Stimulated activated CD8-positive, alpha-beta memory T cell treated with anti-CD3 and anti-CD28 coated beads, Interleukin-15, amount 100 ng/mL, for 48 hours (primary cell): ENCODE measurements at places on chromosomes 2 and 18.

DNA sequence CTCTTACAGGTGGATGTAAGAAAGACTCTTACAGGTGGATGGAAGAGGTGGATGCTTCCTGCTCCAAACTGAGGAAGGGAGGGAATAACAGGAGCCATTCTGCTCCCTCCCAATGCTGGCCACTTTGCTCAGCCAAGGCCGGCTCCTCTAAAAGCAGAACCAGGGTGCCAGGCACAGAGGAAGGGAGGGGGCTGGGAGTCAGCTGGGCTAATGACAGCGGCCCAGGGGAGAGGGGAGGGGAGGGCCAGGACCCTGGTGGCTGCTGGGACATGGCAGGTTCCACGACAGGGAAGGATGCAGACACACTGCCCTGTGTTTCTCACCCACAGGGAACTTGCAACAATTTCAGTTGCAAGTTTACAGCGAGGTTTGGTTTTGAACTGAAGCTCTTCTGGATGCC, 173.4 kb downstream of the ANAPC1 start:
- DNase-seq: no peak

DNA sequence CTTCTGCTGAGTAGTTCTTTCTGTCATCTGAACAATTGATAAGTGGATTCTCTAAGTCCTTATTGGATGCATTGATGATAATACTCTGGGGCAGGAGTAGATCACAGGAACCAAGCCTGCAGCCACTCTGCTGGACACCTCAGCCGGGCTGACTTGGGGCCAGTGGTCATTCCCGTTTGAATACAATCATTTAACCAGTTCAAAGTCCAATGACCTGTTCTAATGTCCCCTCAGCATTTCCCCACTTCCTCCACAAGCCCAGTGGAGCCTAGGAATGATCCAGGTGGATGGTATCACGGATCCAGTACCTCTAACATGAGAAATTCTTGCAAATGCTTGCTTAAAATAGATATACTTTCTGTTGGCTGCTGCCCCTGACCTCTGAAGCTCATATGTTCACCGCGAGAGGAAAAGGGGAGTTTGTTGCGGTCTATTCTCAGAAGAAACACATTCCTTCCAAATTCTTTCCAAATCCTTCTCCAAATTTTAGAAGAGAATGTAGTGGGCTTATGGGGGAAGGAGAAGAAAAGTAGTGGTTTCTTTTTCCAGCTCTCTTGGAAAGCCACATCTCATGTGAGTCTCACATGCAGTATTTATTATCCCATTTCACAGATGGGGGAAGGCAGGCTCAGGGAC, 170.9 kb downstream of the INHBB start:
- DNase-seq: no peak

- DNase-seq: no peak
Observed at GRCh38 chr2:207253666-207254345, 88.1 kb upstream of the KLF7 start.

GRCh38 chr2:236910781-236911495, 174.8 kb upstream of the COPS8 start:
- DNase-seq: no peak

- no peak for DNase-seq
Observed at GRCh38 chr18:57995331-57995730, 48.7 kb upstream of the NEDD4L start.

GRCh38 chr2:42425697-42426096, 64.7 kb upstream of the COX7A2L start:
- no peak for DNase-seq

DNA sequence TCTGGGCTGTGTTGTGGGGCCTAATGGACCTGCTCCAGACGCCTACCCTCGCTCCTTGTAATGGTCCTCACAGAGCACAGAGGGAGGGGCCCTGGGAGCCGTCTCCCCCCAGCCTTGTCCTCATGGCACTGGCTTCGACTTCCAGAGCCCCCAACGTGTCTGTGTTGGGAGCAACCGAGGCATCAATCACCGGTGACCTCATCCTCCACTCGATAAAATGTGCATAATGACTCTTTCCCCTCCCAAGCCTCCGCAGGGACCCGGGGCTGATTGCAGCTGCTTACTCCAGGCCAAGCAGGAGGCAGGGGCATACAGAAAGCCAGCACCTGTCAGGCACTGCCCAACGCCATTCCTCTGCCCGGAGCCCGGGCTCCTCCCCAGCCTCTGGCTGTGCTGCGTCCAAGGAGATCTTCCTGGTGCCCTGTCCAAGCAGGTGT, 271.7 kb downstream of the NDUFA10 start:
- no peak for DNase-seq

- no peak for DNase-seq
Observed at GRCh38 chr2:221588306-221588985, 16.3 kb upstream of the EPHA4 start.

DNA sequence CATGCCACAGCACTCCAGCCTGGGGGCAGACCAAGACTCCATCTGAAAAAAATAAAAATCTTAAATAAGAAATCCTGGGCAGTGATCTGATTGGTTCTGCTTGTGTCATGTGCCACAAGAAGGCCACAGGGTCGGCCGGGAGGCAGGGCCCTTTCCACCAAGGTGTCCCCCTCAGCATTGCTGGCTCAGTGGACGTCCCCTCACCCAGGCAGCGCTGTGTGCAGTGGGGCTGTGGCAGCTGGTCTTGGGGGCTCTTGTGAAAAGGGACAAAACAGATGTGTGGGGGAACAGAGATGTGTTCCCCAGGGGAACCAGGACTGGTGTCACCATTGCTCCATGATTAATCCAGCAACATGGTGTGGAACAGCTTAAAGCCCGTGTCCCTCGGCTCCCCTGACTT, 60.5 kb downstream of the HS6ST1 start:
- no peak for DNase-seq

- DNase-seq: peak; percentile 2
Observed at GRCh38 chr18:44507729-44508325, 172.9 kb upstream of the SETBP1 start.

GRCh38 chr18:70489986-70490933, 201.4 kb downstream of the SOCS6 start:
- no peak for DNase-seq

DNA sequence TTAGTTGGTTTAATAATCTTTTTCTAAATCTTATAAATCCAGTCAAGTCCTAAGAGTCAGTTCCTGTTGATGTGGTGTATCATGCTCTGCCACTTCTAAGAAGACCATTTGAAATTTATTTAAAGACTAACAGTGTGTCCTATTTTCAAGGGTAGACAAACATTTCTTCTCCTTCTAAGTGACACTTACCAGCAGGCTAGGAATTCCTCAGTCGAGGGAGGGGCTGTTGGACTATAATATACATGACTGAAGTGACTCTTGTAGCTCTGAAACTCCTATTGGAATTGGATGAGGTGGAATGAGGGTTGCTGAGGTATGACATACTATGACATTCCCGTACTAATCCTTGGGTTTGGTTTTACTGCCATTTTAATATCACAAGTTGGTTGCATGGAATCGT, 30.6 kb downstream of the ITGB6 start:
- no peak for DNase-seq

- no peak for DNase-seq
Observed at GRCh38 chr2:3301001-3301400, 76.6 kb downstream of the EIPR1 start.

GRCh38 chr18:71443706-71444480, 1100.2 kb downstream of the CBLN2 start:
- DNase-seq: no peak

- DNase-seq: no peak
Observed at GRCh38 chr2:180463608-180464007, 456.5 kb upstream of the CWC22 start.

- no peak for DNase-seq
Observed at GRCh38 chr2:164710837-164711765, 89.8 kb upstream of the GRB14 start.

GRCh38 chr2:170685591-170685990, 29.5 kb upstream of the SP5 start:
- no peak for DNase-seq

GRCh38 chr2:230891509-230891908, 26.8 kb downstream of the ITM2C start:
- no peak for DNase-seq

GRCh38 chr18:50751947-50752346, 67.9 kb downstream of the MRO start:
- DNase-seq: no peak

DNA sequence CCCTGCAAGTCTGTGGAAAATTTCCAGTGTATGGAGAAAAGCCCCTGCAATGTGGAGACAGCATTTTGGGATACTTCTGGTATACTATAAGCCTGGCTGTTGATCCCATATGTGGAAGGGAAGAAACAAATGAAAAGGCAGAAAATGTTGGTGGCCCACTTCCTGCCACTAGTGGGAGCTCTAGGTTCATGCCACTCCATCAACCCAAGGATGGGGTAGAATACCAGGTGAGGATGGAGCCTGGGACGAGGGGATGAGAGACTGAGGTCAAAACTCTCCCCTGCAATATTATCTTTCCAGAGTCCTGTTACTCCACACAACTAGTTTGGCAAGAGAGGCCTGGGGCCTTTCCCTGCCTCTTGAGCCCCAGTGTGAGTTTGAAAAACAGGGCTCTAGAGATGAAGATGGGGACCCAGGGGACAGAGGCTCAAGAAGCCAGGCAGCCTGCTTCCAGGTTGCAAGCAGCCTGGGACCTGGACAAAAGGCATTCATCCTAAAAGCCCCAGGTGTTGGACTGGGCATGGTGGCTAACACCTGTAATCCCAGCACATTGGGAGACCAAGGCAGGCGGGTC, 31.9 kb downstream of the BMP10 start:
- DNase-seq: peak; percentile 11

GRCh38 chr2:128597121-128597762, 278.6 kb upstream of the HS6ST1 start:
- no peak for DNase-seq

DNA sequence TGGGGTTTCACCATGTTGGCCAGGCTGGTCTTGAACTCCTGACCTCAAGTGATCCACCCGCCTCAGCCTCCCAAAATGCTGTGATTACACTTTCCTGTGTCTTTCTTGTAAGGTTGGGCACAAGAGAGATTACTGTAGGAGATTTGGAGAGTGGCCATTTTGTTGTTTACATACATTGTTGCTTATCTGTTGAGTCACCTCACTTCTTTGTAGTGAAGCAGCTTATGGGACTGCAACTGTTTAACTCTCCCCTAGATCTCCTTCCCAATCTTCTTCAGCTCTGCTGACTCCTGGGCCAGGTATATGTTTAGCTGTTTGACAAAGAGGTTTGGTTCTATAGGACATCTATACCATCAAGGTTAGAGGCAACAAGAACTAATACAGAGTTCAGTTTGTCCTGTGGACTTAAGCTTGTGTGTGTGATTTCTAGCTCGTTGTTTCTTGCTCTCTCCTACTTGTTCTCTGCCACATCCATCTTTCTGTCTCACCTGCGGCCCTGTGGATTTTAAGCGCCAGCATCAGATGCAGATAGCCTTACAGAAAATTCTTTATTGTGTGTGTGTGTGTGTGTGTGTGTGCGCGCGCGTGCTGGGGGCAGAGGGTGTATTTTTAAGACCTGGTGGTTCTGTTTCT, 95.4 kb downstream of the HAUS1 start:
- no peak for DNase-seq
